ENCODE measurements at places on chromosomes 4 and X.

DNA sequence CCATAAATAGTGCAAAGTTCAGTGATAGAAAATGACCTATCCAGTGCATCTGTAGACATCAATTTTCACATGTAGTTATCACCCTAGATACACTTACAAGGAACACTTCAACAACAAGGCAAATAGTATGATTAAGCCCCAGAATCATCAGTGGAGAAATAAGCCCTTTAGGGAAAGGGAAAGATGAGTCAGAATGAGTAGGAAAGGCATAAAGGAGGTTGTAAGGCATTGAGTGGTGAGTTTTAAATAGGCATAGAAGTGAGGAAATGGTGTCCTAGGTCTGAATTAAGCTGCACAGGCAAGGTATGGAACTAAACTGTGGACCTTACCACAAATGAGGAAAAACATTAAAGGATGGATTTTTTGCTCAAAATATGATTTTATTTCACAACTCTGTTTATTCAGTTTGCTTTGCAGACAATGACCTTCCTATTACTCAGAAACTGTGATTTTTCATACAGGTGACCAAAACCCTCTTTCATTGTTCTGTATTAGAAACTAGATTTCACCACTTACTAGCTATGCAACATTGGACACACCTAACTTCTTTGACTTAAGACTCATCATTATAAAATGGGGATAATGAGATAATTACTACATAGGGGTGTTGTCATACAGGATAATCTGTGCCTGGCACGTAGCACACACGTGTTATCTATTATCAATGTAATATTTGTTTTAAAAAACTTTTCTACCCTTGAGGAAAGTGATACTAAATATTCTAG lies 57.0 kb upstream of the MAP9 start:
- DNase-seq = no peak

DNA sequence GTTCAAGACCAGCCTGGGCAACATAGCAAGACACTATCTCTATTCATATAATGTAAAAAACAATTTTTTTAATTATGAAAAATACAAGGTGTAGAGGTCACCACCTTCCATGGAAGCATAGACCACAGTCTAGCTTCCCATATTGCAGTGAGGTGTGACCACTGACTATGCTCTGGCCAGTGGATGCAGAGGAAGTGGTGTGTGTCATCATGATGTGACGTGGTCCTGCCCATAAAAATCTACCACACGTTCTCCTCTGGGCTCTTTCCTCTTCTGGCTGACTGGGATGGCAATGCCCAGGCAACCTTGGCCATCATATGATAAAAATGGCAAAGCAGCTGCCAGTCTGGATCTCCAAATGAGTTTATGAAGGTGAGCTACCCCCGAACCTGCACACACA lies 65.7 kb downstream of the RBM47 start:
- DNase-seq = no peak

DNA sequence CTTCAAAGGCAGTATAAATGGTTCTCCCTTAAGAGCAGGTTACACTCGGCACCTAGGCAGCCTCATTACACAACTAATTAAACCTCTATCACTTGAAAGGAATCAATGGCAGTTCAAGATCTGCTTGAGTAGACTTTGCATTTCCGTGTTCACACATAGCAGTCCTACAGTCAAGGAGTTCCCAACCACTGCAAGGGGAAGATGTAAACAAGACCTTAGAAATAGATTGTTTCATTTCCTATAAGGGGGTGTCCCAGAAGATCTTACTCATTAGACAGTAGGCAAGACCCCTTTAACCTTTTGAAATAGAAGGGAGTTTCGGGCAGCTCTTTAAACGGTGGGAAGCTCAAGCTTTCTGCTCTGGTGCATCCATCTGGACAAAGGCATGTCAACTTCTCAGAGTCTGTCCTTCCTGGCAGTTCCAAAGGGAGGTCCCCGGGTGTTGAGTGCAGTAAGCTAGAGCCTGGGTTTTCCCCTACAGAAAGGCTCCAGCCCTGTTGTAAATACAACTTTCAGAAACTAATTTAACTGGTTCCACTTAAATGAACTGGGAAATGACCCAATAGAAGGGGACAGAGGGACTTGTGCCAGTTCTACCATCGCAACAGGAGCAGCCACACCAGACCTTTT lies 150.8 kb downstream of the RBMX2 start:
- DNase-seq = no peak

DNA sequence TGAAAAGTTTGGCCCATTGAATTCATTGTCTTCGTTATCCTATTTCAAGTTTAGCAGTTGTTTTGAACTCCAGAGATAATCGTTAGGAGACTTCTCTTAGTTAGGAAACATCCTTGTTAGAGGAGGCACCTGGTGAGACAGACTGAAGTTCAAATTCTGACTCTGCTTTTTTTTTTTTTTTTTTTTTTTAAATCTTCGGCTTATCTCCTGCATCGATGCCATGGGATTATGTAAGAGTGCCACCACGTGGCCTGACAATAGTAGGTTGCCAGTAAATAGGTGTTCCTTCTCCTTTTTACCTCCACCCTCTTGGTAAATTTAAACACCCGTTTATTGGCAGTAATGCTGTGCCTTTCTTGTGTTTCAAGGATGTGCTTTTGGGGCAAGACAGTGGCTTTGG lies 149.3 kb downstream of the SOWAHB start:
- peak; percentile 57 for DNase-seq

- no peak for DNase-seq
These were observed 9.5 kb upstream of the HUWE1 start for GRCh38 chrX:53695946-53696549.

DNA sequence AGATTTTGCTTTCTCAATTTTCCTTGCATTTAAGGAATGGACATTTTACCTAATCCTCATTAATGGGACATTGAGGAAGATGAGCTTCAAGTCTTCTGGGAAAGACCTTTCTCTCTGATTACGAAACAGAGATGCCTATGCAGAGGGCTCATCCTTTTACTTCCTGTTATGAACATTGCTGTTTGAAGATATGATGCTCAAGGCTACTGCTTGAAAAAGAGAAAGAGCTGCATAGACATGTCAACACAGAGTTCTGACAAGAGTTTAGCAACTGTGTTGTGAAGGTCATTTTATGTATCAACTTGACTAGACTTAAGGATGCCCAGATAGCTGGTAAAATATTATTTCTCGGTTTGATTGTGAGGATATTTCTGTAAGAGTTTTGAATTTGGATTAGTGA lies 13.8 kb upstream of the GNPDA2 start:
- no peak for DNase-seq

DNA sequence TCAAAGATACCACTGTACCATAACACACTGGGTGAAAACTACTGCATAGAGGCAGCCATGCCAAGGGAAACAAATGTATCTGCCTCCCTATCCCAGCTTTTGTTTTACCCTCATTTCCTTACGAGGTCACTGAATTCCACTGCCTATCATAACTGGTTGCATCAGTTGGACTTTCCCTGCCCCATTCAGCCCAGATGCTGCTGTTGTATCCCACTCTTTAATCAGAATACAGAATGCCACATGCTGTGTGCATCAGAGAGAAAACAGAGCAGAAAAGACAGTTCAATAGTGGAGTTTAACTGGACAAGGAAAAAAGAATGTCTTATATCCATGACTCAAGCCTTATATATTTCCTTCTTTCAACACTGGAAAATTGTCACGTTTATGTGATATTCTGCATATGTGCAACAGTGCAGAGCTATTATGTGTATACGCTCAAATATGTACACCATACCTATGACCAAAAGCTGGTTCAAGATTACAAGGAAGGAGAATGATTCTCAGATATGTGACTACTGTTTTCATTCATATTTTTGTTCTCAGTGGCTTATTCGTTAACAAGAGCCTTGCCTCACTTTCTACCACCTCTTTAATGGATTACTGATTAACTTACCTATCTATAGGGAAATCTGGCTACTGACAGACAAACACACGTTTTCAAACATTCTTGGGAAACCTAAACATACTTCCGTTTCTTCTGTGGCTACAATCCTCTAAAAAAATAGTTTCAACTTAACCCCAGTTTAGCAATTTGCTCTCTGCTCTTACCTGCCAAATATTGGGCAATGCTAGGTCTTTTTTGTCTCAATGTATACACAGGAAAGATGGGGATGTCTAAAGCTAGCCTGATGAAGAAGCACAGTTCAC lies 378.9 kb downstream of the SMARCA1 start:
- DNase-seq = peak; percentile 5

Data from stomach (tissue), 19 donors.